Stimulated activated CD4-positive, alpha-beta T cell treated with anti-CD3 and anti-CD28 coated beads, Interleukin-12 subunit alpha, Interleukin-12 subunit beta, amount 100 ng/mL, for 24 hours (primary cell): ENCODE measurements at places on chromosomes 4 and X.
A peak's percentile ranks its signal among the peaks of the same experiment; 100 is the strongest.

DNA sequence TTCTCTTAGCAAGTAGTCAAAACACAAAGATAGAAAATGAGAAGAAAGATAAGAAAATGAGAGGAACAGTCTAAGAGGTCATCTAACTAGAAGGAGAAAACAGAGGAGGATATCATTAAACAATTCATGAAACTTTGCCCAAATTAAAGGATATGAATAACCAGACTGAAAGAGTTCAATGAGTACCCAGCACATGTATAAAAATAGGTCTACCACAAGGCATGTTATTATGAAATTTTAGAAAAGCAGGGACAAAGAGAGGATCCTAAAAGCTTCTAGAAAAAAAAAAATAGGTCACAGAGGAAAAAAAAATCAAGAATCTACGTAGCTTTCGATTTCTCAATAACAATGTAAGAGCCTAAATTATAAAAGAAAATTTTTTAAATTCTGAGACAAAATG lies 118.5 kb downstream of the WDFY3 start:
- DNase-seq = no peak

GRCh38 chr4:1723131-1723801 lies 1.9 kb downstream of the TACC3 start:
- peak; percentile 37 for DNase-seq

DNA sequence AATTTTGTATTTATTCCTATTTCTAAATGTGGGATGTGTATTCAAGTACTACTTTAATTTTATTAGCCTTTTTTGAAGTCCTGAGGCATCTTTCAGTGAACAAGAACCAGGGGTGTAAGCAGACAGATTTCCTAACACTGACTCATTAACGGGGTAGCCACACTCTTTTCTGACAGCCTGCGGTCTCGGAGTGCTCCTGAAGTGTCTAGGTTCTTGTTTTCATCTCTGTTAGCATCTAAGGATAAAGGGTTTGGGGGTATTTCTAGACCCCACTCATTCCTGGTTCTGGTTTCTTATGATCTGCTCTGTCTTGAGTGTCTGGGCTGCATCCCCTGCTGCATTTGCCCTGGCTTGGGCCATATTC lies 71.9 kb downstream of the GC start:
- DNase-seq = no peak

- no peak for DNase-seq
Observed at GRCh38 chr4:188008377-188008776, 12.8 kb downstream of the ZFP42 start.

- no peak for DNase-seq
Observed at GRCh38 chr4:6891436-6892170, 18.0 kb upstream of the TBC1D14 start.

DNA sequence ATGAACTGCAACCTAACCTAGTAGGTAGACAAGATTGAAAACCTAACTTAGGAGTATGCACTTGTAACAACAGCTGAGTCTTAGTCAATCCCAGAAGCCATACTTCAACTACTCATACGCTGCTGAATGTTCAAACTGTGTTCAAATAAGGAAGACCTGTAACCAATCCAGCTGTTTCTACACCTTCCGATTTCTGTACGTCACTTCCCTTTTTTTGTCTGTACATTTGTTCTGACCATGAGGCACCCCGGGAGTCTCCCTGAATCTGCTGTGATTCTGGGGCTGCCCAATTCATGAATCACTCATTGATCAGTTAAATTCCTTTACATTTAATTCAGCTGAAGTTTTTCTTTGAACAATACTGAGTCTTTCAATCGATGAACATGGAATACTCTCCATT lies 89.5 kb downstream of the BMP3 start:
- no peak for DNase-seq

DNA sequence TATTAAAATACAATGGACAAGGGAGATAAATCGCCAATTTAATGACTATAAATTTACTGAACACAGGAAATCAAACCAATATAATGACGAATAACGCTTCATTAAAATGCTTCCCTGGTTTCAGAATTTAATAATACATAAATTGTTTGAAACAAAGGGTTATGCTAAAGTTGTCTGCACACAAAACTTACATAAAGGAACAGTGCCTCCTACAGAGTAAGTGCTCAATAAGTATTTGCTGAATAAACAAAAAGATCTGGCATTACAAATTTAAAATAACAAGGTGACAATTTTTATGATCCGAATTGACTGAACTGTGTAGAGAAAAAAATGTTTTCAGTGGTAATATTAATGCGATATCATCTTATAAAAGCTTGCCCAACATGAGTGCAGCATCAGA lies 69.6 kb downstream of the NOCT start:
- no peak for DNase-seq

DNA sequence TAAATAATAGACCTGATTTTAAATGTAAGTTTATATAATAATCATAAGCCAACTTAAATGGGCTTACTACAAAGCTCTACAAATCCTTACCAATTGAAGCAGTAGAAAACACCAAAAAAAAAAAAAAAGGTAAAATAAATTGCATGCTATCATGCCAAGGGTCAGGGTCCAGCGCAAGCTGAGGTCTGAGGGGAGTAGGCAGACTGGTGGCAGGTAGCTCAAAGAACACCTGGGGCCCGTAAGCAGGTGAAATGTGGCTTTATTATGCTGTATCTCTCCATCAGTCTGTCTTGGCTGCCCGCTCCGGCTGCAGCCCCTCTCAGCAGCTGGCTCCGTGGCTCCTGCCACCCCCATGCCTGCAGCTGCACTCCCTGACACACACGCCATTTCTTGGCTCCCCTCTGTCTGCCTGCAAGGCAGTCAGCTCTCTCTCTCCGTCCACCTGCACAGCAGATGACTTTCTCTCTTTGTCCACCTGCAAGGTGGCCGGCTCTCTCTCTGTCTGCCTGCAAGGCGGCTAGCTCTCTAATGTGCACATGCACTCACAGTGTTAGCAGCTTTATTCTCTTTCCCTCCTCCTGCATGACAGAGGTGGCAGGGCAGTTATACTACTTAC lies 209.4 kb upstream of the UGT8 start:
- DNase-seq = no peak

DNA sequence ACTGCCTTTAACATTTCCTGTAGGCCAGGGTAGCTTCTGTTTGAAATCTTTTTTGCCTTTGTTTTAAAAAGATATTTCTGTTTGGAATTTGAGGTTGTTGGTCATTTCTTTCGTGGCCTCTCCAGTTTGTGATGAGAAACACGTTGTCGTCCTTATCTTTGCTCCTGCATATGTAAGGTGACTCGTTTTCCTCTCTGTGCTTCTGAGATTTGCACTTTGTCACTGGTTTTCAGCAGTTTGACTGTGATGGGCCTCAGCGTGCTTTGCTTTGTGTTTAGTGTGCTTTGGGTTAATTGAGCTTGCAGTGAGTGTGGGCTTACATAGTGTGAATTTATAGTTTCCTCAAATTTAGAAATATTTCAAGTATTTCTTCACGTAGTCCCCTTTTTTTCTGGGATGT lies 81.5 kb downstream of the FAM193A start:
- DNase-seq = no peak

GRCh38 chr4:95544113-95545103 lies 4.4 kb downstream of the UNC5C start:
- no peak for DNase-seq

- no peak for DNase-seq
Observed at GRCh38 chr4:139658185-139658584, 7.4 kb upstream of the MGST2 start.

DNA sequence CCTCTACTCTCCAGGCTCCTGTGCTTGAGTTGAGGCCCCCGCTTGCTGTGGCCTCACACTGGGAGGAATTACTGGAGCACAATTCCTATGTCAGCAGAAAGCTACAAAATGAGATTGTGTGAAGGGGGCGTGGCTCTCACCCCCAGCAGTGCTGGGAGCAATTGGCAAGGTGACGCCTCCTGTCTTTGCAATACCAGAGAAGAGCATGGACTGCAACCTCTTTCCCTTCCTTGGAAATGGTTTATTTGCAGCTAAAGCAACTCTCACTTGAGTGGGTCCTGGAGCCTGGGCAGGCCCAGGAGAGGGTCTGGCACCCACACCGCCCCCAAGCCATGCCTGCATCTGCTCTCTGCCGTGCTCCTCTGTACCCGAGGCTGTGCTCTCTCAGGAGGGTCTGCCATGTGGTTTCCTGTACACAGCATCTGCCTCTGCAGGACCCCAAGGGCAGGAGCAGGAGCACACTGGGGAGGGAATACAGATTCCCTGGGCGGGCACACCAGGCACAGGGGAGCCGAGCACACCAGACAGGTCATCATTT lies 32.9 kb upstream of the HGFAC start:
- no peak for DNase-seq

GRCh38 chr4:134045411-134045810 lies 156.2 kb downstream of the PABPC4L start:
- DNase-seq = no peak

DNA sequence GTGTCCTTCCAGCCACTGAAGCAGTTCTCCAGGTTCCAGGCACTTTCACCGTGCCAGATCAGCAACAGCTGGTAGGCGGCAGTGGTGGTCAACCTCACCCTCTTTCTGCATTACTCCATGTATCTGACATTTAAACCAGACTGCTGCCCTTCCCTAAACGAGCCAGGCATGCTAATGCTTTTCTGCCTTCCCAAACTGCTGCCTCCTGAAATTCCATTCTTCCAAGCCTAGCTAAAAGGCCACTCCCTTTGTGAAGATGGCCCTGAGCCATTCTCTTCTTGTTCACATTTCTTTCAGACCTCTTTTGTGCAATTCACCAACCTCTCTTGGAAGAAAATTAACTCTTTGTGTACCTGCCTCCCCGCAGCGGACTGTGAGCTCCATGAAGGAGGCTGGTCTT lies 73.7 kb downstream of the CHST7 start:
- DNase-seq = no peak

DNA sequence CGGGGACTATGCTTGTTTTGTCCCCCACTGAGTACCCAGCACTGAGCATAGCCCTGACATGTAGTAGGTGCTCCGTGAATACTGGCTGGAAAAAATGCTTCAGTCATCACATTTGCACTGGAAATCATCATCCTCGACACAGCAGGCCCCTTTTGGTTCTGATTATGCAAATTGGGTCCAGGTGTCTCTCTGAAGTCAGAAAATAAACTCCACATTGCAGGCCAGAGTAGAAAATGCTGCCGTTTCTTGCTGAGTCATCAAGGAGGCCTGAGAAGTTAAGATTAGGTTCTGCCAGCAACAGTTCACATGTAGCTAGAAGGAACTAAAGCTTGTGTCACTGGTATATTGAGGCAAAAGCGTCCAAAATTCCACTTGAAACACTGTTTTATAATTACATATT lies 15.0 kb upstream of the STK32B start:
- no peak for DNase-seq

DNA sequence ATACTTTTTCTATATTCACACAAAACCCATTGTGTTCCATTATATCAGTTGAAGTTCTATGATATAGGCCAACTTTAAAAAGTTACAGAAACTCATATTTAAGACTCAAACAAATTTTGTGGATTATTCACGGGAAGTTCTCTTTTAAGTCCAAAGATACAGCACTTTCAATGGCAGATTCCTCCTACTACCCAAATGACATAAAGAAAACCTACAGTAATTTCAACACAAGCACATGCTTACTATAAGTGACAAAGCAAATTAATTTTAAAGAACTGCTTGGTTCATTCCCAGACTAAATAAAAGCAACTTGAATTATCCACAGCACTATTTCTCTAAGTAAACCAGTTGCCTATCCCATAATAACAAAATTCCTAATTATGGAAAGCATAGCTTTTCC lies 4.1 kb downstream of the PPA2 start:
- DNase-seq = no peak

DNA sequence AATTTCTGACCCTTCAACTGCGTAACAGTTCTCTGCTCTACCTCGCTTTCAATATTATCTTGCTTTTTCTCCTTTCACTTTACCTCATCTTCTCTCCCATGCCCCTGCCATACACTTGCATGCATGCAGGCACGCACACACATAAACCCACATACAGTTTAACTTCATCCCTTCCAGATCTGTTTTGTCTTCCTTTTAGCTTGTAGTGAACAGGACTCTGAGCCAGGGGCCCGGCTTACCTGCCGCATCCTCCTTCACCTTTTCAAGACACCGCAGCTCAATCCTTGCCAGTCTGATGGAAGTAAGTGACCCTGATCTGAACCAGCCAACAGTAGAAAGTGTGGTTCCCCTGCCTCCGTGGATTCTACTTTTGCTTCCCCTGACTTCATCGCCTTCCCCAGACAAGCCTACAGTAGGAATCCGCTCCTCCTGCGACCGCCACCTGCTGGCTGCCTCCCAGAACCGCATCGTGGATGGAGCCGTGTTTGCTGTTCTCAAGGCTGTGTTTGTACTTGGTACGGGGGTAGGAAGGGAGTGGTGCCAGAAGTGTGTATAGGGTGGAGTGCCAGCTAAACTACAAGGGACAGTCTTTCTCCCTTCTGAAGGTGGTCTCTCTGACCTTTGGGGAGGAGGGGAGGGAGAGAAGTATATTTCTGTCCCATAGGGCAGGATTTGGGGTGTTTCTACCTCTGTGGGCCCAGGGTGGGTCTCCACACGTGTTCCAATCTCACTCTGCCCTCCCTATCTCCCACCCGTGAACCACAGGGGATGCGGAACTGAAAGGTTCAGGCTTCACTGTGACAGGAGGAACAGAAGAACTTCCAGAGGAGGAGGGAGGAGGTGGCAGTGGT lies 10.7 kb downstream of the MED12 start:
- peak; percentile 37 for DNase-seq

- DNase-seq = no peak
Observed at GRCh38 chr4:2318885-2319284, 57.0 kb upstream of the MXD4 start.

DNA sequence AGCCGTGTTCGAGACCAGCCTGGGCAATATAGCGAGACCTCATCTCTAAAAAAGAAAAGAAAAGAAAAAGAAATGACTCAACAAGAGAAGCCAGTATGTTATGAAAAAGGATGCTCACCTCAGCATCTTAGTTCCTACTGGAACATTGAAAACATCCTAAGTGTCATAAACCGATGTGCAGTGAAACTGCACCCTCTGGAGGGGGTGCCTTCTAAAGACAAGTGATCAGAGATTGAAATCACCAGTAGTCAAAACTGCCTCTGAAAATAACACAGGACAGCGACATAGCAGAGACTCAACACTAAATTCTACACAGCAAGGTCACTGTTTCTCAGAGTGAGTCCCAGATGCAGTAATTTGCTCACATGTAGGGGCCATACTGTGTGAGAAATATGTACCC lies 28.0 kb upstream of the ATP6AP2 start:
- DNase-seq = no peak

DNA sequence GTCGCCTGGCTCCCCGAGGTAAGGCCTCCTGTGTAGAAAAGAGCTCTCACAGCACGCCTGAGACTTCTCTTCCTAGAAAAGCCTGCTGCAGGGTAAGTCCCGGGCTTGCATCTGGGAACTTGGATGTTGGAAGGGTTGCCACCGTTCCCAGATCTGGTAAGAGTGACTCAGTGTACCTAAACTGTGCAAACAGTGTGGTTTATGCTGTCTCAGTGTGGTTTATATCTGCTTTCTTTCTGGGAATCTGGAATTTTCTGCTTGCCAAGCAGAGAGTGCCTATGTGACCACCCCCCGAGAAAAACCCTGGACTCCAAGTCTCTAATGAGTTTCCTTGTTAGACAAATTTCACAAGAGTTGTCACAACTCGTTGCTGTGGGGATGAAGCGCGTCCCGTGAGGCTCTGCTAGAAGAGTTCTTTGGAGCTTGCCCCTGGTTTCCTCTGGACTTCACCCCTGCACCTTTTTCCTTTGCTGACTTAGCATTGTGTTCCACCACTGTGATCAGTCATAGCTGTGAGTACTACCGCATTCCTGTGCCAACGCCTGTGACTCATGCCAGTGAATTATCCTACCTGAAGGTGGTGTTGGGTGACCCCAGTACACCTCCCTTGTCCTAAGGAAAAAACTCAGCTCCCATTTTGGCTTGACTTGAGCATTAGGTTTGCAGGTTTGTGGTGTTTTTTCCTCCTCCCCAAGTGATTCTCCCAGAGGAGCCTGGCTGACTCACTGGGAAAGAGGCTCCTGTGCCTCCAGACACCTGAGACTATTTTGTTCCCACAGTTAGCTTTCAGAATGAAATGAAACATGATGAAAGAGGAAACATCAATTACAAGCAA lies 14.5 kb downstream of the SLC2A9 start:
- no peak for DNase-seq
